NCI-H526 (cell line): ENCODE measurements at places on chromosomes 6 and 20.

- peak; percentile 9 for DNase-seq
Measured at GRCh38 chr6:8268606-8269005, 166.3 kb upstream of the EEF1E1 start.

DNA sequence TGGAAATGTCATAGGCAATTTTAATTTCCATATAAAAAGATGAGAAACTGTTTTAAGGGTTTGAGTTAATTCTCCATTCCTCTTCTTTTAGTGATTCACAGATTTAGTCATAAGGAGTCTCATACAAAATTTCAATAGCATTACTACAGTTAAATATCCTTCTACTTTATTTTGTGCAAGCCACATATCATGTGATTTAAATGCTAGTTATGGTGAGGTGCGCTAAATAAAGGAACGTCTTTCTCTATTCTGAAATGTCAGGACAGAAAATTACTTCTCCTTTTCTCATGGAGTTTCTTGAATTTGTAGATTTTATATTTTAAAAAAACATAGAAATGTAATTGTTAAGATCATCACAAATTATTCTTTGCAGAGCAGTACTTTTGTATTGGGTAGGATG, 50.0 kb upstream of the SUPT3H start:
- no peak for DNase-seq

DNA sequence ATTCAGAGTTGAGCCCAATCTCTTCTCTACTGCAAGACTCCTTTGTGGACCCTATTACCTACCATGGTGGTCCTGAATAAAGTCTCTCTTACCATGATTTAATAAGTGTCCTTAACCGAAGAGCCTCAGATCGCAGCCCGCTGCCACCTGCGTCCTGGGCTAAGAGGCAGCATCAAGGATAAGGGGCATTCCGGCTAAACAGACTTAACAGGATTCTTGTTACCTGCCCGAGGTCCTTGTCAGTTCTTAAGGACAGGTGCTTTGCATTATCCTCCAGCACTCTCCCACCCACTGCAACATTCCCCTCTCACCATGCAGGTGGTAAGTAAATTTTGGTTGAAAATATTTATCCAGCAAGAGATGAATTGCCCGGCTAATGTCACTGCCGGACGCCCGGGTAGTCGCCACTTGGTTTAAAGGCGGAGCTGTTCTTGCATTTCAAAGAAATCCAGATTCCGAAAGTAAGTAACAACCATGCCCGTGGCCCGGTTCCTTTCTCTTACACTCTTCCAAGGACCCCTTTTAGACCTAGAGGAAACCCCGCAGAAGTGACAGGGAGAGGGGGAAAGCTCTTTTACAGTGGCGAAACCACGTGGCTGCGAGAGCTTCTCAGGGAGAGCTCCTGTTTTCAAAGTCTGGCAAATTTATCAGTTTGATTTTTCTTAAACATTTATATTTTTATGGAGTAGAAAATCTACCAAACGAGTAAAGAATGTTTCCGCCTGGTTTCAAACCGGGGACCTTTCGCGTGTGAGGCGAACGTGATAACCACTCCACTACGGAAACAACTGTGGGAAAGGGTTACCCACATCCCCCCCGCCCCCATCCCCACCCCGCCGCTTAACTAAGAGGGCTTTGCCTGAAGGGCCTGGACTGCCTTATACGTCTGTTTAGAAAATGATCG, 41.9 kb upstream of the PRSS16 start:
- no peak for DNase-seq

DNA sequence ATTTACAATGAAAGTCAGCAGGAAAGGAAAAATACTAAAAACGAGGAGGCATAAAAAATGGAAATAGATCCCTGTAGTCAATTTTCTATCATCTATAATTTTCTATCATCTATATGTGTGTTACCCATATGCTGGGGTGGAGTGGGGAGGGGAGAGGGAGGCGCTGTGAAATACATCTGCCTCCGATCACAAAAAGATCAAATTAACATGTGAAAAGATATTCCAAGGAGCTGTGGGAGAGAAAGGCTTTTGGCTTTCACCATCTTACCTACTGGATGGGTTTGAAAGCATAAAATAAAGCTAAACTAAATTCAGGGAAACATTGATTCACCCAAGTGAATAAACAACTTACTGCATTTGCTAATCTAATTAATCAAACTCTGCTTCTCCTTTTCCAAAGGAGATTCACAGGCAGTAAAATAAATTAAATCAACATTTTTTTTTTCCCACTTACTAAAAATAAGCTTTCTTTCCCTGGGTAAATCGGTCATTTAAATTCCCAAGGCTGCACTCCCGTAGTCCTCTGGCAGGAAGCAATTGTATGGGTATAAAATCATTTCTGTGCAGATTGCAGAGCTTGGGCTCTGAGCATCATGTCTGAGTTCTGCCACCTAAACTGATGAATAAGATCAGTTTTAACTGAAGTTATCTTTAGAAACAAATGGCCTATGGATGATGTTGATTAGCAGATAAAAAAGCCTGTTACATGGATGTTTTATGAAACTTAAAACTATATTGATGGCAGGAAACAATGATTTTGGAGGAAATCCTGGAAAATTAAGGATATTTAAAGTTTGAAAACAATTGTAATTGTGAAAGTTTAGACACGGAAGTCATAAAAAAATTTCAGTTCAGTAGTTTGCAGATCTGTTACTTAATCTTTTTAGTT, 147.9 kb downstream of the SOX4 start:
- DNase-seq = no peak

DNA sequence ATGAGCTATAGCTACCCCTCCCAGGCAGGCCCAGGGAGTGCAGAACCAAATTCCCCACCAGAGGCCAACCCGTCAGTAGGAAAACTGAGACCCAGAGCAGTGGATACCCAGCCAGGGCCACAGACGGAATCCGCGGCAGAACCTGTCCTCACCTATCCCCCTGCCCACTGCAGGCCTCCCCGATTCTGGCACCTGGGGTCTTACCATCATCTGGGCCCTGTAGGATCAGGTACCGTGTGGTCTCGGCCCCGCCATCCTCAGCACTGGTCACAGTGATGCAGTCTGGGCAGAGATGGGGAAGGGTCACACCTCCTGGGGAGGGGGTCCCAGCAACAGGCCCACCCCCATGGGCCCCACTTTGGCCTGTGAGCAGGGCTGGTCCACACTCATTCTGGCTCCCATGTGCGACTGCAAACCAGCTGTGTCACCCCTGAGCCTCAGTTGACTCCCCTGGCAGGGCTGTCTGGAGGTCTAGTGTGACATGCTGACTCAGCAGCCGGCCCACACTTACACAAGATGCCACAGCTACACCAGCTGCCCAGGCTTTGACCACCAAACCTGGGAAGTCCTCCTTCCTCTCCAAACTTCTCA, 3.8 kb downstream of the ZNF335 start:
- no peak for DNase-seq

DNA sequence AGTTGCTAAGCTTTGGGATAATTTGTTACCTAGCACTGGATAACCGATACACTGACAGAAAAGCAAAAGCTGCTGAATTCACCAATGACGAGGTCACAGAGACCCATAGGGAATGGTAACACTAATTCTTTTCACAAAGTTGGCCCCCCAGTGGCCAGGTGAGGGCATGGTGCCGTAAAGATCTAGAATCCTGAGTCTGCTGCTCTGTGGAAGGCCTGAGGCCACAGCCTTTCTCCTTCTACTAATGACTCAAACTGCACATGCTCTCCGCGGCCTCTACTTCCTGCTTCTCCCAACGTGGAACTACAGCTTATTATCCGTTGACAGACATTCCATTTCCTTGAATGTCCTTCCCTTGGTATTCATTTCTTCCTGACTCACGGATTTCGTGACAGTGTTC, 127.1 kb downstream of the OPRM1 start:
- DNase-seq = no peak

DNA sequence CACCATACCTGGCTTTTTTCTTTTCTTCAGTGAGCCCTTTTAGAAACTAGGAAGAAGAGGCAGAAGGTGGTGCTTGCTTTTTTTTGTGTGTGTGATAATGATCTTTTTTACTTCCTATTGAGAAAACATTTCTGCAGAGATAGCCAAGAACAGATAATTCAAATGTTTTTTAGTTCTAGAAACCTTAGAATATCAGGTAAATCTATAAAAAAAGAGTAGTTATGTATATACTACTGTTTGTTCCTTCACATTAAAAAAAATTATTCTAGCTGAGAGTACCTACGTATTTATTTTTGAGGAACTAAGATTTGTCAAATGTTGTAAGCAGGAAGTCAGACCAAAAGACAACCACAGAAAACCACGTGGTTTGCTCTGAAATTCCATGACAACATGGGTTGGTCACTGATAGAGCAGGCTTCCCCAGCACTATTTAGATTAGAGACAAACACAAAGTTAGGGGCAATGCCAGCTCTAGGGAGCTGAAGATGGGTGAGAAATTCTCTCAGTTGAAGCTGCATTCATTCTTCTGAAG, 12.8 kb downstream of the STK4 start:
- no peak for DNase-seq

- DNase-seq = peak; percentile 9
Measured at GRCh38 chr6:134875367-134875766, 74.5 kb downstream of the ALDH8A1 start.

DNA sequence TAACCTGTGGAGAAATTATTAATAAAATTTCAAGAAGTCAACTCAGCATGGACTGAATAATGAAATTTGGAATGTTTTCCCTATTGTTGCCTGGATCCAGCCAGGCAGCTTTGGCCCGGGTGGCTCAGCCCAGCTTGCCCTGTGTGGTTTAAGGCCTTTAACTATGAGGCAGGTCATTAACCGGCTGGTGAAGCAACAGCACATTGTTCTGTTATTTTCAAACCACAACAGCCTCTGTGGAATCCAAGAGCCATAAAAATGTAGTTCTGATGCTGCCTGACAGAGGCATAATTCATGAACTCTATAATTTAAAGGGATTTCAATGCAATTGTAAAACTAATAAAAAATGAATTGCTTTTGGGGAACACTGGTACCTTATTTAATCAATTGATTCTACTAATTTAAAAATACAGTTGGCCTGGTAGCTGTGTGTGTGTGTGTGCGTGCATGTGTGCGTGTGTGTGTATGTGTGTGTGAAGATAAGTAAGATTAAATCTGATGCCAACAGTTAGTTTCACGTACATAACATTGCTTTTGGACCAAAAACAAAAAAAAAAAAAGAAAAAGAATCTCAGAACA, 117.7 kb downstream of the RPS12 start:
- DNase-seq = peak; percentile 36

- peak; percentile 69 for DNase-seq
Measured at GRCh38 chr6:116779573-116780164, 14.2 kb upstream of the FAM162B start.

GRCh38 chr6:41375598-41376151, 40.3 kb downstream of the NCR2 start:
- no peak for DNase-seq

DNA sequence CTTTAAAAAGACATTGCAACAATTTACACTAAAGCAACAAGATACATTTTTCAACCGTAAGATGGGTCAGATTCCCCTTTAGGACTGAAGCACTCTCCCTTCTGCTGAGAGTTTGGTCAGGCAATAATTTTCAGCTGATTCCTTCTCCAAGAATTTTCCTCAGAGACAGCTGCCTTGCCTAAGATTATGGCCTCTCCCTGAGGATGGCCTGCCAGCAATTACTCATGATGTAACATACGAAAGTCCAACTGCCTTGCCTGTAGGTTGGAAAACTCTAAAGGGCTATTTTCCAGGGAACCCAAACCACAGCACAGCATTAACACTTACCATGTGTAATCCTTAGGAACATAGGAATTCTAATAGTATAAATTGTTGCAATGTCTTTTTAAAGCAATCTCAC, 229.1 kb upstream of the FLRT3 start:
- no peak for DNase-seq

- DNase-seq = no peak
Measured at GRCh38 chr6:63502156-63502555, 70.1 kb upstream of the LOC128125822 start.

DNA sequence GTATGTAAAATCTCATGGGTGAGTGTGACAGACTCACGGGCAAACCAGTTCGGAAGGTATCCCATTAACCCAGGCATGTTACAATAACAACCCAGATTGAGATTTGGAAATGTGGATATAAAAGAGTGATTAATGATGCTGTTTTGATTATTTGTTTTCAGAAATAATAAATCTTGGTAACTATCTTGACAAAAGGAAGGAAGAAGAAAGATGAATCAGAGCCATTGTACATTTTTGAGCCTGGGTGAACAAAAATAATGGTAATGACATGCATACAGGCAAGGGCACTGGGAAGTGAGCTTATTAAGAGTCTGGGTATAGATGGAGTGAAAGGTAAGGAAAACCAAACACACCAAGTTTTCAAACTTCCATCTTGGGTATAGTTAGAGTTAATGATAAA, 862.0 kb downstream of the PHF3 start:
- no peak for DNase-seq

DNA sequence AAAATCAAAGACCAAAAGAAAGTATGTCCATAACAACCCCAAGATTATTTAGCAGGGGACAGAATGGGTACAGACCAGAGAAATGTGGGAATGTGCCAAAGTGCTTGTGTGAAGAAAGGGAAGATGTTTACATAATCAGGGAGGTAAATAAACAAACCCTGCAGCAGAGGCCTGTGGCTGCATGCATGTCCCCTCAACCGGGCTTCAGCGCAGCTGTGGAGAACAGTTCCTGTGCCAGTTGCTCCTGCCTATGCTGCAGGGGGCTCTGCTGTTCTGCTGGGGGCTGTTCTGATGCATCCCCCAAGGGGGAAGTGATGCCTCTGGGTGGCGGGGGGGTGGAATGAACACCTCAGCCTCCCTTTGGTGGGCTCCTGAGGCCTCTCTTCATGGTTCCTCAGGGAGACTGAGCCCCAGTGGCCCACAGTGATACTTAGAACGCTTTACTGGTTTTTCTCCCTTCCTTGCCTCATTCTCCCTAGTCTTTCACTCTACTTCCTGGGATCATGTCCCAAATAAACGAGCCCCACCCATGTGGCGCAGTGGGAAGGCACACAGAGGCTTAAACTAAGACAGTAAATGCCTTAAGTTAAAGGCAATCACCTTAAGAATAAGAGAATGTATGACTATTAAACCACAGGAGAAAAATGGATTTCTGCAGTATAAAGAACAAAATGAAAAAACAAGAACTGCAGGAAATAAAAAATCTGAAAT, 23.0 kb downstream of the RAB23 start:
- no peak for DNase-seq

- DNase-seq = no peak
Measured at GRCh38 chr20:3783511-3784195, 2.4 kb upstream of the SPEF1 start.

GRCh38 chr20:17835240-17835933, 133.2 kb downstream of the SNX5 start:
- DNase-seq = no peak

- DNase-seq = no peak
Measured at GRCh38 chr6:142531727-142532126, 229.9 kb downstream of the ADGRG6 start.
